Right lung (tissue), 10 donors: ENCODE measurements at places on chromosomes 3 and 15. TPM values are rescaled to one million over a fixed set of nuclear protein-coding genes. Genes with fewer than 3 reads are reported as not detected.

DNA sequence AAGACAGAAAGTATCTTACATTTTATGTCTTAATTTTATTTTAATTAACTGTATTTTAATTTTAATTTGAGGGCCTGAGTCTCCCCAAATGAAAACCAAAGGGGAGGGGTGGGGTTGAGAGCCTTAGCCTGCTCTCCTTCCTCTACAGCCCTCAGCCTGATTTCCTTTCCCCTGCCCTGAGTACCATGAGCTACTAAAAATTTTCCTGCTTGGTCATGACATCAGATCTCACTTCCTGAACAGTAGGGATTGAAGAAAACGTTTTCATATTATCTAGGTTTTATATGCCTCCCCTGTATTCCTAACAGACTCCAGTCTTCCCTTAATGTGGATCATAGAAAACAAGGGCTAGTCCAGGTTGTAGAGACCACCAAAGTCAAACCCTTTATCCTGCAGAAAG lies 133.9 kb downstream of the MYLK start:
- no peak for DNase-seq

DNA sequence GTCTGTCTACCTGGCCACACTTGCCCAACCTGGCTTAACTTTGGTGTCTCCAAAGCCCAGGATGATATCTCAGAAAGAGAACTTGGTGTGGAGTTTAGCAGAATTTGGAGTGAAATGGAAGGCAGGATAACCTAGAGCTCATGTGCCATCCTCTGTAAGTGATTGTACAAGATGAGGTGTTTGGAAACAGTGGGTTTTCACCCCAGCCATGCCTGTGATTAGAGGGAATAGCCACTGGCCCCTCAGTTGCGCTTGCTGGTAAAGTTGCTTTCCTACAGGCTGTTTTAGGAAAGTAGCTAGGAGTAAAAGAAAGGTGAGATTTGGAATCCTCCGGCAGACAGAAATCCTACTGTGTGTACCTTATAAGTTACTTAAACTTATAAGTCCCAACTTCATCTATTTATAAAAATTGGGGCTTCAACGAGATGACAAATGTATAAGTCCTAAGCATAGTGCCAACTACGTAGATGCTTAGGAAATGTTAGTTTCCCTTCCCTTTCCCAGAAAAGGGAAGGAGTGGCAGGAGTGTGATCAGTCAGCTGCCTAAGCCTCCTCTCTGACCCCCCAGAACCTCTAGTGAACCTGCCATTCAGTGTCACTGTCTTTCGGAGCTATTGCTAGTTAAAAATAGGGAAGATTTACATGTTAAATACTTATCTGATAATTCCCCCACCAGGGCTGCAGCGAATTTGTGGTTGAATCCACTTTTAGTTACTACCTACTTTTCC lies 13.4 kb upstream of the BMF start:
- DNase-seq: no peak

DNA sequence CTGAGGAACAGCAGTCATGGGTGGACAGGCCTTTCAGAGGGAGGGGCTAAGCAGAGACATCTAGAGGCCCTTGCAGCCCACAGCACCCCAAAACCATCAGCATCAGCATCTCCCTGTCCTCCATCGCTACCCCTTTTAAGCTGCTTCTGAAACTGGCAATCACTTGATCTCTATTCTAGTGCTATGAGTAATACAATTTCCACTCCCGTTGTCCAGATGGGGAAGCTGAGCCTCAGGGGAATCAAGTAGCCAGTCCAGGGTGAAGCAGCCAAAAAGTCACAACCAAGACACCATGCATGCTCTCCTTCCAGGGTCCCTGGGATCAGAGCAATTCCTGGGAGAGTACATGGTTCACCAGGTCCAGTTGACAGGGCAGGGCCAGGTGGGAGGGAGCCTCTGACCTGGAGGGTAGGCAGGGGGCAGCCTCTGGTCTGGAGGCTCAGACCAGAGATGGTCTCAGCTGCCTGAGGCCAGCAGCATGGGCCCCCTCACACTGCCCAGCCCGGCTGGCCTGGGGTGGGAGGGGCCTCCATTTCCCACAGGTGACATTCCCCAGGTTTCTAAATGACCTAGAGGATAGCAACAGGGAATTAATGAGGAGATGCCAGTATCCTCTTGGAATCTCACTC lies 30.0 kb downstream of the KLHL25 start:
- DNase-seq: no peak

Gene TRAT1
- polyA plus RNA-seq: 0.24 TPM

DNA sequence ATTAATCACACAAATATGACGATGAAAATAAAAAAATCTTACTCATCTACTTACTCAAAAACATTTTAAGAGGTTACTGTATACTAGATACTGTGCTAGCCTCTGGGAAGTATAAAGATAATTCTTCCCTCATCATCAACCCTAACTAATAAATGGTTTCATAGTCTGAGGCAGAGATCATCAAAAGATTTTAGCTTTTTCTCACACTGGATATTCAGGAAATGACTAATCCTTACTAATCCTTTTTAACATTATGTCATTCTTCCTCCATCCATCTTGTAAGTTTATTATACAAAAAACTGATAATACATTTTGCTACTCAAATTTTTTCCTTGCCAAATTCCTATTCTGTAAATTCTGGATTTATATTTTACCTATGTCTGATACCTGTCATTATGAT lies 29.7 kb downstream of the ACAD11 start:
- DNase-seq: no peak

DNA sequence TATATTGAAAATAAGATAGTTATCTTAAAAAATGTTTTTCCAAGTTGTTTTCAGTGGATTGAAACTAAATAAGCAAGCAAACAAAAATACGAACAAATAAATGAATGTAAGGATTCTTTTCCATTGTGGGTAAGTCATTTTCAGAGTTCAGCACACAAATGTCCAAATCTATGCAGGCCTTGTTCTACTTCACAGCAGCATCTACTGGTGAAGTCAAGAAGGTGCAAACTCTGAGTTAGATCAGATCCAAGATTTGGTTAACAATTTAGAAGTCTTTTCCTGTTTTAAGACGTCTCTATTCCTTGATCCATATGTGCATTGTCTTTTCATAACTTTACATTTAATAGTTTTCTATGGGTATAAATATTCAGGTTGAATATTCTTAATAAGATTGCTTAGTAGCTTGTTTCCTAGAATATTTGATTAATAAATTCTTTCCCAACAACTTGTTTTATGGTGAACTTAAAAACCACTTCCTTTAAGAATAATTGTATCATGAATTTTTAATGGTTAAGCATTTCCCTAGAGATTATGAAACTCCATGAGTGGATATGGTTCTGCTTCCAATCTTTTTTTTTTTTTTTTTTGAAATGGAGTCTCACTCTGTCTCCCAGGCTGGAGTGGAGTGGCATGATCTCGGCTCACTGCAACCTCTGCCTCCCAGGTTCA lies 10.5 kb downstream of the PTX3 start:
- DNase-seq: no peak

DNA sequence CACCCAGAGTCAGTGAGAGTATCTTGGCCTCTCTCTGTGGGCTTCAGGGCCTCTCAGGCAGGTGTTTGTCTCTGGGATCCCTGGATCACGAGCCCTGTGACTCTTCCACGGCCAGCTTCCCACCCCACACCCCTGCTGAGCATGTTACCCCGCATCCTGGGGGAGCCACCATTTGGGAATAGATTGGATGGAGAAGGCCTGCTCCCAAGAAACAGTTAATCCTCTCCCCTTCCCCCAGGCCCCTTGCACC lies 15.5 kb upstream of the SRP14 start:
- DNase-seq: no peak

GRCh38 chr15:93164409-93164808 lies 75.4 kb upstream of the RGMA start:
- DNase-seq: no peak

Gene TTC23
- polyA plus RNA-seq: 36.1 TPM

Gene SLC22A14
- polyA plus RNA-seq: 0.19 TPM

Gene CASR
- polyA plus RNA-seq: 0.01 TPM

DNA sequence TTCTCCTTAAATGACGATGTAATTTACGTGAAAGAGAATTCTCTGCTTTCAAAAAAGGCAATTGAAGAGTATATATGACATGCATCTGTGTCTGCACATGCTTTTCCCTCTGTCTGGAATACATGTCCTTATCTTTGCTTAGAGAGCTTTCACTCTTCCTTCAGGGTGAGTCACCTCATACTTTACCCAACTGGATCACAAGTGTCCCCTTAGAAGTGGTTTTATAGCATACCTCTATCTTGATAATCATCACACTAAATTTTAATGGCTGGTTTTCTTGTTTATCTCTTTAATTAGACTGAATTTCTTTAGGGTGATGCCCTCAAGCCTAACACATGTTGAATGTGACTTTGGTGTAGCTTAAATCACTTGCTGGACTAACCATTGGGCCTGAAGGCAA lies 178.9 kb downstream of the SV2B start:
- DNase-seq: no peak

- peak; percentile 29 for DNase-seq
Observed at GRCh38 chr15:93035953-93036810, 52.8 kb downstream of the RGMA start.

DNA sequence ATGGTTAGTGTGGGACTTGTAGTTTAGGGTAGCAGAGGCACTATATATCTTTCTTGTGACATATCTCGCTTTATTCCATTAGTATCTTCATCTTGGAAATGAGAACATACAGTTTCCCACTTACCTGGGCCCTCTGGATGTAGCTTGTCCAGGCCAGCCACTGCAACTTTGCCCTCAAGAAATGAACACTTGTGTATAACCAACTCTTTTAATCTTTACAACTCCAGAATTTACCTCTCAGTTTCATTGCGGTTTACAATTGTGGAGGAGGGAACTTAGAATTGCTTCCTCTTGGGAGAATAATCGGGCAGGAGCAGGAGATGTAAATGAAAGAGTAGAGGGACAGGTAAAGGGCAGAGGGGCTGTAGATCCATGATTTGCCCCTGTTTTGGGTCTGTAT lies 18.4 kb upstream of the TRA2B start:
- no peak for DNase-seq

DNA sequence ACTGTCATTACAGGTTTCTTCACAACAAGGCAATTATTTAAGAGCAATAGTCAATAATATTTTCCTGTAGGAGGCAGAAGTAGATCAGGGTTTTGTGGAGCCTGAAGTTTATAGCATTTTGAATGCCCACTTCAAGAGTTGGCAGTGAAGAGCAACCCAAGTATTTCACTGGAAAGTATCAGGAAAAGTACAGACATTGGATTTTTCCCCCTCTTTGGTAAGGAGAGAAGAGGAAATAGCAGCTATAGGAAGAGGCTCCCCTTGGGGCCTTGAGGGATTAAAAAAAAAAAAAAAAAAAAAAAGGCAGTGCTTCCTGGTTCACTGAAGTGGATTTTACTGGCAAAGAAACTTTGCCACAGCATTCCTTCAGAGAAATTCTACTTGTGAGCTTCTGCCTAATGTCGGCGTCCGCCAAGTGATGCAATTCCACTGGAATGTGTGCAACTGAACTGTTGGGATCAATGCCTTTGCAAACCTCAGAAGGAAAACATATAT lies 5.7 kb upstream of the CNTN6 start:
- peak; percentile 56 for DNase-seq

Gene CYP1A2
- polyA plus RNA-seq: 0.32 TPM

Gene CLDN11
- 6.3 TPM for polyA plus RNA-seq

Gene KLF15
- polyA plus RNA-seq: 7.2 TPM

Gene OR5K2
- polyA plus RNA-seq: not detected

Gene TMOD2
- polyA plus RNA-seq: 4.6 TPM
